ENCODE measurements at places on chromosomes 2 and 18.

- no peak for DNase-seq
Observed at GRCh38 chr2:60098996-60099395, 454.5 kb downstream of the BCL11A start.

- no peak for DNase-seq
Observed at GRCh38 chr2:31227110-31227509, 6.8 kb upstream of the EHD3 start.

- DNase-seq: no peak
Observed at GRCh38 chr2:174235680-174236079, 12.7 kb downstream of the OLA1 start.

- no peak for DNase-seq
Observed at GRCh38 chr2:6650311-6650710, 215.4 kb downstream of the CMPK2 start.

- DNase-seq: no peak
Observed at GRCh38 chr2:37295469-37296073, 29.1 kb downstream of the PRKD3 start.

DNA sequence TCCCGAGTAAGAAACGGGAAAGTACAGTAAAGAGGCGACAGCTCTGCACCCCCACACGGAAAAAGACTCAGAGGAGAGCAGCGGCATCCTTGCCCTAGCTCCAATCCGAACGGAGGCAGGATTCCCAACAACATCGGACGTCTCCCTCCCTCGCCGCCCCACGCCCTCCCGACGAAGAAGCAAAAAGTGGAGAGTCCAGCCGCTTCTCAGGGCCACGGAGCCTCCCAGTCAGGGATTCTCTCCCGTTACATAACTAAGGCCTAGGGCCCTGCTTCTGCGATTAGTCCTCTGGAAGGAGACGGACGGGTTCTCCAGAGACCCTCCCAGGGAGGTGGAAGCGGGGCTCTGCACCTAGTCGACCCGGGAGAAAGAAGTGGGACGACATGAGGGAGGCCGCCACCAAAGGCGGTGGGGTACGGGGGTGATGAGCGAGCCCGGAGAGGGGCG, 587 bp downstream of the SUMO1 start:
- DNase-seq: no peak

DNA sequence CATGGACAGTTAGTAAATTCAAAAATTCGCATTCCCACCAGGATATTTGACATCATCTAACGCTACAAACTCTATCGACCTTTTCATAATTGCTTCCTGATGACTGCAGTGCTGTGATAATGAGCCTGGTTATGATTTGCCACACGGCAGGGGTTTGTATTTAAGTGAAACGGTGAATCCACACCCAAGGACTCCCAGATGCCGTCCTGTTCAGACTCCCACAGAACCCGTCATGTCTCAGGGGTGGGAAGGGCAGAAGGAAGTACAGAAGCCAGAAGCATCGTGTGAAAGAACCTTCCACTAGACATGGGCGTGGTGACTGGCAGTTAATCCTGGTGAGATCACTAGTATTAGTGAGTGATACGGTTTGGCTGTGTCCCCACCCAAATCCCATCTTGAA, 91.2 kb upstream of the TMEM18 start:
- no peak for DNase-seq

- DNase-seq: no peak
Observed at GRCh38 chr2:20539776-20540586, 93.1 kb downstream of the RHOB start.

GRCh38 chr2:26818972-26819371, 29.0 kb upstream of the DPYSL5 start:
- DNase-seq: no peak

DNA sequence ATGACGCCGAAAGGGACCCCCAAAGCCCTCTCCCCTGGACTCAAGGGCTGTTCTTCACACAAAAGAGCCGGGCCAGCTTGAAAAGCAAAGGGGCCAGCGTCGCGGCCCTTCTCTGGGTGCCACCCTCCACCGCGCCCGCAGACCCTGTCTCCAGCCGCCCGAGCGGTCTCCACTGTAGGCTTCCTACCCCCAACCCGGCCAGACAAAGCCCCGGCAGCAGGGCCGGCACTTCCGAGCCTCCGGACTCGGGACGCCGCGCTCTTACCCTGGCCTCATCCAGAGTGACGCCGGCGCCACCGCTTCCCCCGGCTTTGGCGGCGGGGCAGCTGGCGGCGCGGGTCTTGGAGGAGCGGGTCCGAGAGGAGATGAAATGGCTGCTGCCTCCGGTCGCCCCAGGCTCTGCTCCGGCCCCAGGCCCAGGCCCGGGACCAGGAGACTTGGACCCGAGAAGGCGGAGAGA, 603 bp downstream of the ATAD2B start:
- DNase-seq: no peak

GRCh38 chr18:23437357-23438045, 15.6 kb upstream of the RIOK3 start:
- DNase-seq: no peak

DNA sequence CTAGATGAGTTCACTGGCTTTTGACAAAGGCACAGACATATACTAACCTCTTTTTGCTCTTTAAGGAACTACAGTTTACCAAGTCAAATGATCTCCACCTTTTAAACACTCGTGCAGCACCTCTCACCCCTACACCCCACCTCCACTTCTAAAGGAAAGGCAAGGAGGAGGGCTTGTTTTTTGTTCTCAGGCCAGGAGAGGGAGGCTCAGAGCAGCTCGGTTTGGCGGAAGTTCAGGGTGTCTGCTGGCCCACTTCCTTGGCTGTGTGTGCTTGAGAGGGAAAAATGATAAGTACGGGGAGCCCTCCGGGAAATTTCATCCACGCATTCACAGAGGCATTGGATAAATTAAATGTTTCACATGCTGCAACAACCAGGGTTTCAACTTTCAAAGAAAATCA, 667.9 kb downstream of the BCL11A start:
- no peak for DNase-seq

GRCh38 chr2:181859123-181859522, 32.4 kb upstream of the ITPRID2 start:
- no peak for DNase-seq

- DNase-seq: no peak
Observed at GRCh38 chr2:231455890-231456289, 8.4 kb downstream of the NCL start.

DNA sequence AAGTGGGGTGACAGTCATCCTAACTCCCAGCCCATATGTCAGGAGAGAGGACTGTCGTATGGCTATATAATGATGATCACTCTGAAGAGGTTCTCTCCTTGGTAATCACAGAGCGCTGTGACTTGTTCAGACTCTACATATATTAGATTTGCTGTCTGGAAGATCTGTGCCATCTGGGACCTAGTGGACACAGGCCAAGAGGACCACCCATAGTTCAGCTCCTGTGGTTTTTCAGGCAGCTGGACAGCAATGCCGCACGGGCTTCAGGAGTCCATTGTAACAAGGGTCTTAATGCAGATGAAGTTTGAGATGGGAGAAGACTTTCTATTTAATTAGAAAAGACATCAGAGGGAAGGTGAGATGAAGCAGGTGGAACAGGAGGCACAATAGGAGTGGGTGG, 40.1 kb upstream of the EPHA4 start:
- no peak for DNase-seq
